ENCODE measurements at places on chromosomes 6 and 20. TPM values are rescaled to one million over a fixed set of nuclear protein-coding genes. Genes with fewer than 3 reads are reported as not detected.

GRCh38 chr20:56463428-56463827, 5.0 kb upstream of the RTF2 start:
- H3K4me1 ChIP-seq: peaks cover 3% of the 10 kb centered on the region
- H3K27ac ChIP-seq: no peak overlapping the region
- DNase-seq: no peak

- peaks cover 17% of the 10 kb centered on the region for H3K4me1 ChIP-seq
- peak overlapping the region; percentile 85 for H3K27ac ChIP-seq
- peak overlapping the region; percentile 69 for H3K4me3 ChIP-seq
- no peaks in the 10 kb centered on the region for H3K27me3 ChIP-seq
Observed at GRCh38 chr6:89146718-89147700, 1.2 kb downstream of the PM20D2 start.

GRCh38 chr20:25706793-25707192, 10.1 kb upstream of the ZNF337 start:
- H3K27me3 ChIP-seq: peaks cover 6% of the 10 kb centered on the region
- DNase-seq: no peak
- H3K36me3 ChIP-seq: no peaks in the 10 kb centered on the region
- H3K27ac ChIP-seq: no peak overlapping the region
- H3K4me3 ChIP-seq: no peak overlapping the region

DNA sequence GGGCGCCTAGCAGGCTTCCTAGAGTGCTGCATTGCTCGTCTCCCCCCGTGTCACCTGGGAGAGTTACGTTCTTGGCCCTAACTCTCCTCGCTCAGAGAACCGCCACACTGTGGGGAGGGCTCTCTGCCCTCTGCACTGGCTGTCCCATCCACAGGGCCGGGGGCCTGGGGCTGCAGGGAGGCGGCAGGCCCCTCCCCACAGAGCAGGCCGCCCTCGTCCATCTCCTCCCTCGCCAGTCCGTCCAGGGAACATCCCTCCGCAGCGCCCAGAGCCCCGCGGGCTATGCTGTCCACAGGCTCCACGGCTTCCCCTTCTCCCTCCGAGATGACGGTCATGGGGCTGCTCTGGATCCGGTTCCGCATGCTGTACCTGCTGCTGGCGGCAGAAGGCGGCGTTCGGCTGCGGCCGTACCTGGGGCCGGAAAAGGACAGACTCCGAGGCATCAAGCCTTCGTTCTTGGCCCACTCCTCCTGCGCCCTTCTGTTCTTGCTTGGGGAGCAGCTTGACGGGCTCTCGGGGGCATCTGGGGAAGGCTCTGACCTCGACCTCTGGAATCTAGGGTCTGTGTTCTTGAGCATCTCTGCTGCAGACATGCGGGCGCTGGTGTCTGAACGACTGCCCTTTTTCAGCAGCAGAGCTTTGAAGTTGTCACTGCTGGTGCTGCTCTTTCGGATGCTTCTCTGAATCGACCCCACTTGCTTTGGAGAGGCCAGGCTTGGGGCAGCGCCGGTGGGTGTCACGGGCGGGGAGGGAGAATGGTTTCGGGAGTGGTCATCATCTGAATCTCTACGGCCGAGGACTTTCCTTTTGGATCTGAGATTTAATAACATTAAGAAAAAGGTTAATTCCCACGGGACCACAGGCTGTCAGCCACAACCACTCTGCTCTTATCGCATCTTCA, 20.2 kb downstream of the HEBP2 start:
- no peak overlapping the region for H3K4me3 ChIP-seq
- no peaks in the 10 kb centered on the region for H3K4me1 ChIP-seq
- H3K27ac ChIP-seq: no peak overlapping the region
- H3K36me3 ChIP-seq: no peaks in the 10 kb centered on the region
- no peaks in the 10 kb centered on the region for H3K27me3 ChIP-seq

- H3K36me3 ChIP-seq: no peaks in the 10 kb centered on the region
- H3K4me1 ChIP-seq: no peaks in the 10 kb centered on the region
- no peak overlapping the region for H3K27ac ChIP-seq
- H3K27me3 ChIP-seq: no peaks in the 10 kb centered on the region
Observed at GRCh38 chr6:147949981-147950622, 392.5 kb upstream of the SASH1 start.

GRCh38 chr6:158068893-158069799, 87.5 kb downstream of the SYNJ2 start:
- no peak overlapping the region for H3K4me3 ChIP-seq
- peaks cover 8% of the 10 kb centered on the region for H3K36me3 ChIP-seq
- H3K4me1 ChIP-seq: no peaks in the 10 kb centered on the region

GRCh38 chr20:32447136-32448027, 89.3 kb downstream of the ASXL1 start:
- H3K4me3 ChIP-seq: no peak overlapping the region
- no peak overlapping the region for H3K27ac ChIP-seq
- H3K27me3 ChIP-seq: no peaks in the 10 kb centered on the region
- H3K36me3 ChIP-seq: no peaks in the 10 kb centered on the region

DNA sequence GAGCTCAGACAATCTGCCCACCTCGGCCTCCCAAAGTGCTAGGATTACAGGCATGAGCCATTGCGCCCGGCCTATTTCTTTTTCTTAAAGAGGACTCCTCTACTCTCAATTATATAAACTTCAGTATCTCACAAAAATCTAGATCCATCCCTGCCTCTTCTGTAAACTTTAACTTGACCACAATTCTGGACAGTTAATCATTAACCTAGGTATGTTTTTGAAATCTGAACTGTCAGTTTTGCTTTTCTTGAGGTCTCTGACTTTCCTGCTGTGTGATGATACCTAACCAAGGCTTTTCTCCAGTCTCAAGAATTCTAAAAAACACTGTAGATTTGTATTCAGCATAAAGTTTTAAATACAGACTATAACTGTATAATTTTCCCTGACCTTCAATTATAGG, 388.2 kb upstream of the SYNCRIP start:
- H3K4me3 ChIP-seq: no peak overlapping the region
- no peaks in the 10 kb centered on the region for H3K27me3 ChIP-seq
- no peak overlapping the region for H3K27ac ChIP-seq
- no peaks in the 10 kb centered on the region for H3K36me3 ChIP-seq
- DNase-seq: no peak
- H3K4me1 ChIP-seq: no peaks in the 10 kb centered on the region

DNA sequence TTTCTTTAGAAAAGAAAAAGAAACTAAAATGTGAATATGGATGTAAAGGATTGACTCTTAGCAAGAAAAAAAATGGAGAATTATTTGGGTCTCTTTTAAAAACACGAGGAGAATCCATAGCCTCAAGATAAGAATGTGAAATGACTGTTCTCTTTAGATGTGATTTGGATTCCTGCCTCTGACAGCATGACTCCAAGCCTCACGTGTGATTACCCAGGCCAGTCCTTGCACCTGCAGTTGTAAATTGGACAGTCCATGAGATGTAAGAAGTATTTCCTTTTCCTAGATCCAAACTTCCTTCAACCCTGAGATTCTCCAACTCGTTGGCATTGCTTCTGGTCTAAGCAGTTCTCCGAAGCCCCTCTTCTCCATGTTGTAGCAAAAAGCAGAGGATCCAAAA, 31.9 kb downstream of the SLC2A12 start:
- no peak for DNase-seq
- no peak overlapping the region for H3K27ac ChIP-seq
- no peak overlapping the region for H3K4me3 ChIP-seq
- H3K4me1 ChIP-seq: no peaks in the 10 kb centered on the region
- H3K36me3 ChIP-seq: no peaks in the 10 kb centered on the region

GRCh38 chr6:160141001-160141726, 19.5 kb downstream of the SLC22A1 start:
- no peaks in the 10 kb centered on the region for H3K4me1 ChIP-seq
- no peak for DNase-seq
- H3K36me3 ChIP-seq: no peaks in the 10 kb centered on the region

- H3K4me1 ChIP-seq: no peaks in the 10 kb centered on the region
Observed at GRCh38 chr6:117303323-117303722, 38.0 kb downstream of the VGLL2 start.

GRCh38 chr6:15218401-15218800, 27.5 kb upstream of the JARID2 start:
- H3K27me3 ChIP-seq: no peaks in the 10 kb centered on the region
- no peak overlapping the region for H3K4me3 ChIP-seq
- H3K27ac ChIP-seq: no peak overlapping the region
- no peak for DNase-seq

DNA sequence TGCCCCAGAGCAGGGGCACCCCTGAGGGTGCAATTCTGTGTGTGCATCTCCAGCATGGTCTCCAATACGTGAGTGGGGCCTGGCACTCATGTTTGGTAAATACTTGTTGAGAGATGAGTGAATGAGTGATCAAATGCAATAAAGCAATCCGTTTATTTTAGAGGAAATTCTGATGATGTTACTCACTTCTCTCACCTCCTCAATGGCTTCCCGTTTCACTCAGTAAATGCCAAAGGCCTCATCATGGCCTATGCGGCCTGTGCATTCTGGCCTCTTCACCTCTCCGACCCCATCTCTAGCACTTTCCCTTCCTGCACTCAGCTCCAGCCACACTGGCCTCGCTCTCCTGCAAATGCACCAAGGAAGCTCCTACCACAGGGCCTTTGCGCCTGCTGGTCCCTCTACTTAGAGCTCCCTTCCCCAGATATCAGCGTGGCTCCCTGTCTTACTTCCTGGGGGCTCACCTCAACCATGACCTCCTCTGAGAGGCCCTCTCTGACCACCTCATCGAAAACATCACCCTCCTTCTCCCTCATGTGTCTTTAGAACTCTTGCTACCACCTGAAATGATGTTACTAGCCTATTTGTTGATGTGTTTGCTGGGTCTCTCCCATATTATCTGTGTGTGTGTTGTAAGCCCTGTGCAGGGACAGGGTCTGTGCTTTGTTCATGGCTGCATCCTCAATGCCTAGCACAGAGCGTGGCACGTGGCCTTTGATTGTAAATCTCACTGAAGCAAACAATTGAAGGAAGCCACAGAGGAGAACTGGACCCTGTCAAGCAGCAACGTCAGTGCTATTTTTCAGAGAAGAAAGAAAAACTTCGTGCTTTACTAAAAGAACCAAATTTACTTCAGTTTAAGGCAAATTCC, 42.6 kb downstream of the RAB44 start:
- no peaks in the 10 kb centered on the region for H3K27me3 ChIP-seq
- DNase-seq: no peak
- no peaks in the 10 kb centered on the region for H3K4me1 ChIP-seq
- H3K27ac ChIP-seq: no peak overlapping the region
- H3K36me3 ChIP-seq: no peaks in the 10 kb centered on the region

GRCh38 chr20:25285091-25285647, 37.3 kb downstream of the PYGB start:
- no peak overlapping the region for H3K27ac ChIP-seq
- DNase-seq: peak; percentile 17
- no peak overlapping the region for H3K4me3 ChIP-seq
- H3K4me1 ChIP-seq: no peaks in the 10 kb centered on the region
- no peaks in the 10 kb centered on the region for H3K27me3 ChIP-seq
- no peaks in the 10 kb centered on the region for H3K36me3 ChIP-seq

DNA sequence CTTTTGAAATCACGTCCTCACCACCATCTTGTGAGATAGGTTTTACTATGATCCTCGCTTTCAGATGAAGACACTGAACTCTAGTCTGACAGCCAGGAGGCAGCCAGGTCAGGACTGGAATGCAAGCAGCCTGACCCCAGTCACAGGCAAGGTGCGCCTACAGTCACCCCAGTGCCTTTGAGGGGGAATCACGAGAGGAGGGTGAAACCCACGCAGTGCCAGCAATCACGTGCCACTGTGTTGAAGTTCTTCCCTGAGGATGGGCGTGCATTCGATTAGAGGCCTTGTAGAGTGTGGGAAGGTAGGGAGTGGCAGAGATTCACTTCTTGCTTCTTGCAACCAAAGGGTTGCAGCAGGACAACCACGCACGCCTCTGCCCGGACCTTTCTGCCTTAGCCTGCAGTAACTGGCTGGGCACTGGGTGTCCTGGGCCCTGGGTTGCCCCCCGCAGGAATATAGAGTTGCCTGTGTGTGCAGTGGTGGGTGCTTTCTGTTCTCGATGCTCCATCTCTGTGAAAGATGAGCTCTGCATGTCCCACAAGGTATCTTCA, 33.7 kb upstream of the IRF4 start:
- H3K27ac ChIP-seq: no peak overlapping the region
- no peaks in the 10 kb centered on the region for H3K36me3 ChIP-seq
- no peaks in the 10 kb centered on the region for H3K4me1 ChIP-seq
- no peak for DNase-seq
- no peaks in the 10 kb centered on the region for H3K27me3 ChIP-seq
- no peak overlapping the region for H3K4me3 ChIP-seq

DNA sequence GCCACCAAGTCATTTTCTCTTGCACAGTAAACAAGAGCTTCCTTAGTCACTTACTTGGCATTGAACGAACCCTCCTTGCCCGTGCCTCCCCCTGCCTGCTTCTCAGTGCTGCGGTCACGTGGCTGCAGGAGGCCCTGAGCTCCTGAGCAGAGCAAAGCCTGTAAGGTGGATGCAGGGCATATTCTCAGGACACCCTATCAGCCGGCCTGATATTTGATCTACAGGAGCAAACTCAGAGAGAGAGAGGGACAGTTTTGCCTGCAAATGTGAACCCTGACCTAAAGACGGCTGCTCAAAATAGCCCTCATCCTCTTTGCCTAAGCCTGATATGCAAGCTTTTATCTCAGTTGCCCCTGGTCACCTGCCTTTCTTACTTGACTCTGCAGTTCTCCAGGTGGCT, 93.0 kb upstream of the POPDC3 start:
- no peak overlapping the region for H3K27ac ChIP-seq
- no peak for DNase-seq
- peaks cover 3% of the 10 kb centered on the region for H3K36me3 ChIP-seq
- H3K4me3 ChIP-seq: no peak overlapping the region
- H3K27me3 ChIP-seq: no peaks in the 10 kb centered on the region

DNA sequence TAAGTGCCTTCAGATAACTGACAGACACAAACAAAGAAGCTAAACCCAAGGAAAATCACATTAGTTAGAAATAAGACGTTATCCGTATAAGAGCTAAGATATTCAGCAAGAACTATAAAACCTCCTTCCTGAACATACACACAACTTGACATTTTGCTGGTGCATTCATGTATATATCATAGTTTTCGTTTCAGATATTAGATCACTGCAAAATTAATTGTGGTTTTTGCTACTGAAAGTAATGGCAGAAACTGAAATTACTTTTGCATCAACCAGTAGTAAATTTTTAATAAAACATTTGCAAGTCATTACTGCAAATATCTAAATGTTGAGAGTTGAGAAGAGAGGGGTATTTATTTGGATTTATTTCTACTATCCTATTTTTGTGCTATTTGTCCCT, 26.1 kb upstream of the KCNQ5 start:
- H3K36me3 ChIP-seq: no peaks in the 10 kb centered on the region
- no peaks in the 10 kb centered on the region for H3K27me3 ChIP-seq
- H3K27ac ChIP-seq: no peak overlapping the region

The KCNQ5 gene
- total RNA-seq: 17.8 TPM

The WRNIP1 gene
- 49.3 TPM for total RNA-seq

The MOG gene
- total RNA-seq: not detected

The KLC4 gene
- total RNA-seq: 35.6 TPM

The MEP1A gene
- total RNA-seq: not detected

The MYLK4 gene
- 0.13 TPM for total RNA-seq

The CDC40 gene
- 50.9 TPM for total RNA-seq

The SLC4A11 gene
- 1.1 TPM for total RNA-seq

The PRDM13 gene
- total RNA-seq: 0.58 TPM

The TINAG gene
- not detected for total RNA-seq

The GPR6 gene
- total RNA-seq: not detected

The MUC21 gene
- not detected for total RNA-seq

The AKAP12 gene
- total RNA-seq: 37.3 TPM

Measured in A673 (cell line).